Large intestine (tissue), 12 donors: ENCODE measurements at places on chromosomes 3 and 15.

GRCh38 chr15:24848050-24848449, 106.7 kb upstream of the SNRPN start:
- DNase-seq: peak; percentile 42

DNA sequence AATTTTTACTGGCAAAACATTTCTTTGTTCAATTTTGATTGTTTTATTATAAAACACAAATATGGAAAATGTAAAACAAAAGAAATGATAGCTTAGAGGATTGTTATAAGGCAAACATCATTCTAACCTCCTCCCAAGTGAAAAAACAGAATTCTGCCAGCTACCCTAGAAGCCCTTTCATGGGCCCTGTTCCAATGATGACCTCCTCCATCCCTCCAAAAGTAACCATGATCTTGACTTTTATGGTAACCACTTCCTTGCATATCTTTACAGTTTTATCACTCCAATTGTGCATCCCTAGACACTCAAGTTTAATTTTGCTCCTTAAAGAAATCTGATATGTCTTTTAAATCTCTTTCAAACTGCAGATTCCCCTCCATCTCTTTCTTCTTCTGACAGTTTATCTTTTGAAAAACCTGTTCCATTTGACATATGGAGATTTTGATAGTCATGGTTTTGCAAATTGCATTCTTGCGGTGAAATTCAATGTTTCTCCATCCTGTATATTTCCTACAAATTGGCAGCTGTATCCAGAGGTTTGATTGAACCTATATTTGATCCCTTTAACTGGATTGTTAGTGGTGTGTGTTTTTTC, 27.0 kb upstream of the TNFAIP8L3 start:
- DNase-seq: no peak

GRCh38 chr3:52468336-52468735, 12.9 kb downstream of the NISCH start:
- no peak for DNase-seq

- no peak for DNase-seq
Observed at GRCh38 chr3:17942856-17943255, 200.4 kb upstream of the TBC1D5 start.

- DNase-seq: no peak
Observed at GRCh38 chr3:10941972-10942371, 50.6 kb upstream of the SLC6A1 start.

DNA sequence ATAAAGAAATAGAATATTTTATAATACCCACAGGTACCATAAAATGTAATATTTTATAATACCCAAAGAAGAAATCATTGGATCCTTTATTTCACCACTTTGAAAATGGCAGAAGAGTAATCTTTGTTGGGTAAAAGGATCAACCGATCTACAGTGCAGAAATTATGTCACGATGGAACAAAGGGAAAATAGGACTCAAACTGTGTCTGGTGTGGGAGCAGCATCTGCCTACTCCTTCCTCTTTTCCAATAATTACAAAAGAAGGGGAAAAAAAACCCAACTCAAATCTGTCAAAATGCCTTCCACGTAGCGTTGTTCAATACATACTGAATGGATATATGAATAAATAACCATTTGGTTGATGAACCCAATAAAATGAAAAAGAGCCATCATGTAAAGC, 492.6 kb upstream of the TBL1XR1 start:
- DNase-seq: no peak

GRCh38 chr3:122183521-122183892, at the start of gene CASR:
CASR (plus strand) TSS chr3:122183668; CDS start chr3:122254190, 70,522 bp downstream.
- no peak for DNase-seq

- DNase-seq: no peak
Observed at GRCh38 chr3:60497902-60498301, 753.4 kb downstream of the FHIT start.

- DNase-seq: peak; percentile 12
Observed at GRCh38 chr3:113174801-113175485, 36.4 kb upstream of the BOC start.

DNA sequence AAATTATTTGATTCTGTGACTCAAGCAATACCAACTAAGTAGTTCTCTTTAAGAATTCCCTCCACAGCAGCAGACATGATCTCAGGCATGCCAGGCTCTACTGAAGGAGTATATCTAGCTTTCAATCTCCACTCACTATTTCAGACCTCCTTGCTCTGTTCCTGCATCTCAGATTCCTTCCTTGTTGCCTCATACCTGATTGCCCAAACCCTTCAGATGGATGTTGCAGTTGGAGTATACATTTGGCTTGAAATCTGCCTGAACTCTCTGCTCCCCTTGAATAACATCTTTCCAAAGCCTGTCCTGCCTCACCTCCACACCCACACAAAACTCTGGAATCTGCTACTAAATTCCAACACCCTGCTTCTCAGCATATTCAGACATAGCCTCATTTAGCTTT, 19.8 kb upstream of the TM4SF4 start:
- DNase-seq: no peak

DNA sequence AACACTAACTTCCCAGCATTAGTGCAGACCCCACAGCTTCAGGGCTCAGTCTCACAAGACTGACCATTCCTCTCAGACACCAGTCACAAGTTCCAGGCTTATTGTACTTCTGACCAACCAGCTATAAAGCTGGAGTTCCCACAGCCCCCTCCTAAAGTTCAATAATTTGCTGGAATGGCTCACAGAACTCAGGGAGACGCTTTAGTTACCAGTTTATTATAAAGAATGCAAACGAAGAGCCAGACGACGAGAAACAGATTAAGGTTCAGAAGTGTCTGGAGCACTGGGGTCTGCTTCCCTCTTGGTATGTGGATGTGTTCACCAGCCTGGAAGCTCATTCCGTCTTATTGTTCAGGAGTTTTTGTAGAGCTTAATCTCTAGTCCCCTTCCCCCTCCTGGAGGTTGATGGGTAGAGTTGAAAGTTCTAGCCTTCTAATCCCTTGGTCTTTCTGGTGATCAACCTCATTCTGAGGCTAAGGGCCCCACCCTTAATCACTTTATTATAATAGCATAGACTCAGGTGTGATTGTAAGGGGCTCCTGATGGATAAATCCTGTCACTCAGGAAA, 4.8 kb upstream of the CSRNP1 start:
- peak; percentile 12 for DNase-seq

DNA sequence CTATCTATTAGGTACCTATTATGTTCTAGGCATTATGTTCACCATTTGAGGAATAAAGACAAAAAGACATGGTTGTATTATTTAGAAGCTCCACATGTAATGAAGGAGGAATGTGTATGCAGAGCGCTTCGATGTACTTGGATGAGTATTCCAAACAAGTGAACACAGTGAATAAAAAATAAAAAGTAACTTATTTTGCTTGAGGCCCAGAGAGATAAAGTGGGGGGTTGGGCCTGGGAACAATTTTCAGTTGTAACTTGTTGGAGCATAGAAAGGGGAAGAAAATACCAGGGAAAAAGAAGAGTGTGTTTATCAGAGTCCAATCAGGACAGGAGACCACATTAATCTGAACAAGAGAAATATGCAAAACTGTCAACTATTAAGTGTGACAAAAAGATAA, 445.7 kb upstream of the BCHE start:
- no peak for DNase-seq

DNA sequence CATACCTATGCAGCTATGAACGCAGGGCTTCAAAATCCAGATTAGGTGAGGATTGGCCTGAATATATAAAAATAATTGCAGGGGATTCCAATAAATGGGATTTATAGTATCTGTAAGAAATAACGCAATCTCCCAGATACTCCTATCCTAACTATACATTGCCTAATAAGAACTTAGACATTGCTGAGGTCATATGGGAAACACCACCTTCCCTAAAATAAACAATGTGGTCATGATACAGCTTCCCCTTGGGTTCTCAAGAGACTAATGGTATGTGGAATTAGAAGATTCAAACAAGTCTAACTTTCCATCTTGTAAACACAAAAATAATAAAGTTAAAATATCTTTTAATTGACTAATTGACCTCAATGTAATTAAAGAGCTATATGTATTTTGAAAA, 28.2 kb downstream of the UBE3A start:
- DNase-seq: no peak

- DNase-seq: no peak
Observed at GRCh38 chr3:174376346-174376745, 482.8 kb upstream of the NAALADL2 start.

GRCh38 chr3:140076552-140076951, 141.6 kb downstream of the CLSTN2 start:
- DNase-seq: no peak

DNA sequence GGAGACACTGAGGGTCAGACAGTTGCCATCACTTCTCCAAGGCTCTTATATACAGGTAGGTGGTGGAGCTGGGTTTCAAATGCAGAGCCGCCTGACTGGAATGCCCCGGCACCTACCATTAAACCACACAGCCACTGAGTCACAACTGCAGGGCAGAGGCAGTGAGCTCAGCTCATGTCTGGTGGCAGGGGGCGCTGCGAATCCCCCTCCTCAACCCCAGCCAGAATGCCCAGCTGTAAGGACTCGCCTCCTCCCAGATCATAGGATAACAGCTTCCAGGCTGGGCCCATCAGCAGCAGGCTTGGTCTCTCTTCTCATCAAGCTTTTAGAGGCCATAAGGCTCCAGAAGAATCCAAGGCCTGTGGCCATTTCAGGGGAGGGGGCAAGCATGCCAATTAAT, 26.4 kb downstream of the ADCY5 start:
- DNase-seq: no peak

DNA sequence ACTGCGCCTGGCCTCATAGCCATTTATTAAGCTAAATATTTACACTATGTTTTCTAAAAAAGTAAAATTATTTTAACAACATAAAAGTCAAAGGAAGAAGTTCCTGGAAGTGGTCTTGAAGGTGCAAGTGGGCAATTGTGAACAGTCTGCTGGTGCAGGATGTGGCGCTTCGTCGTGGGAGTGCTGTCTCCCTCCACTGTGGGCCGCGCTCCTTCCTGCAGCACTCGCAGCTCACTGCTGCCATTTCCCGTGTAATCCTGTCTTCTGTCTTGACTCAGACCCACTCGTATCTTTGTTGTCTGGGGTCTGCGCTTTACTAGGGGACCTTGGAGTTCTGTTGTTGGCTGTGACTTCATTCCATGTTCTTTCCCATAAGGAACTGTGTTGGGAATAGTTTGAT, 56.3 kb downstream of the APBA2 start:
- no peak for DNase-seq

GRCh38 chr3:67384760-67385397, 269.5 kb downstream of the SUCLG2 start:
- peak; percentile 32 for DNase-seq

DNA sequence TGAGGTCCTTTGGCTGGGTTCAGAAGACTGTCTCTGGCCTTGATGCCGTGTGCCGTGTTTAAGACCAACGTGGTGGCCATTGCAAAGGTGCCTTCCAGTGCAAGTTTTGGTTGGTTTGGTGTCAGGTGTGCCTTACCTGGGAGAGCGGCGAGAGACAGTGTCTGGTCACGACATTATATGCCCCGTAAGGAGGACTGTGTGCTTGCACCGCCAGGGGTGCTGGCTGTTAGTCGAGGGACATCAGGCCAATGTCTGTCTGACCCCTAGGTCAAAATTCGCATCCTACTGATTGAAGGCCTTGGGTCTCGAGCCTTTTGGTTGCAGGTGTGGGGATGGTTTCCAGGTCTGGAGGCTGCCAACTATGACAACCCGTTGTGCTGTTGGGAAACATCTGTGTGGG, 111.9 kb downstream of the SNRPN start:
- no peak for DNase-seq

DNA sequence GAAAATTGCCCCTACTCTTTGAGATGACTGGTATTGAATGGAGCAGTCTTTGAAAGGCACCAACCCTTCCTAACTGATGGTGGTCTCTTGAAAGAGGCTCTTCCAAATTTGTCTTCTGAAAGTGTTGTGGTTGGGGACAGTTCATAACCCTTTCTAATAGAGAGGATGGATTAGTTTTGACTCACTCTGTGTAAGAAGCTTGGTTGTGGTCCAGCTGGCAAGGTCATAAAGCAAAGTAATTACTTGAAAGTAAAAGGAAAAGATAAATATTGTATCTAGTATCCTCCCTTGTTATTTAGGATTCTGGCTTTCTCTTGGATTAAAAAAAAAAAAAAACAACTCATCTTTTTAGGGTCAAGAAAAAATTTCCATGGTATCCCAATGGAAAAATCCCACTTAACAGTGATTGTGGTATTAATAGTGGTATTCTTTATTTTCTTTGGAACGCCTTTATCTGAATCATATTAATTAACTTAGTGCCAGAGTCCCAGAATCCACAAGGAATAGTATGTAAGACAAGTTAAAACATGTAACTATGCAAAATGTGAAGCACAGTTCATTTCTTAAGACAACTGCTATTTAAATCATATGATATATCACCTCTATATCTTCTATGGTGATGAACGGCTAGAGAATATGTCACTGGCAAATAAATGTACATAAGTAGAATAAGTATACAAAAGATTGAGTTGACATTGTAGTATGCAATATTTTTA, 469.3 kb upstream of the CDIN1 start:
- no peak for DNase-seq

DNA sequence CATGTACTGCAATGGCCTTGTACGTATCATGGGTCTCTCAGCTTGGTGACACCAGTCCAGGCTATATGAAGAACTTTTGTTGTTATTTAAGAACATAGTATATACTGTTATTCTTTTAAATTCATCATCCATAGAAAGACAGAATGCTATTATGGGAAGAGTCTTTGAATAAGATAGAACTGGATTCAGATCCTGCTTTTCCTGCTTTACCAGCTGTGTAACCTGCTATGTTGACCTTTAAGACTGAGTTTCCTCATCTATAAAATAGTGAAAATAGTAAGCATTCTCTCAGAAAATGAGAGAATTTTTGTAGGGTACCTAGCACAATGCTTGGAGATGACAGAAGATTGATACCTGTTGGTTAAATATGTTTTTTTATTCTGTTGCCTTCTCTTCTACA, 204.1 kb upstream of the TBL1XR1 start:
- DNase-seq: no peak

DNA sequence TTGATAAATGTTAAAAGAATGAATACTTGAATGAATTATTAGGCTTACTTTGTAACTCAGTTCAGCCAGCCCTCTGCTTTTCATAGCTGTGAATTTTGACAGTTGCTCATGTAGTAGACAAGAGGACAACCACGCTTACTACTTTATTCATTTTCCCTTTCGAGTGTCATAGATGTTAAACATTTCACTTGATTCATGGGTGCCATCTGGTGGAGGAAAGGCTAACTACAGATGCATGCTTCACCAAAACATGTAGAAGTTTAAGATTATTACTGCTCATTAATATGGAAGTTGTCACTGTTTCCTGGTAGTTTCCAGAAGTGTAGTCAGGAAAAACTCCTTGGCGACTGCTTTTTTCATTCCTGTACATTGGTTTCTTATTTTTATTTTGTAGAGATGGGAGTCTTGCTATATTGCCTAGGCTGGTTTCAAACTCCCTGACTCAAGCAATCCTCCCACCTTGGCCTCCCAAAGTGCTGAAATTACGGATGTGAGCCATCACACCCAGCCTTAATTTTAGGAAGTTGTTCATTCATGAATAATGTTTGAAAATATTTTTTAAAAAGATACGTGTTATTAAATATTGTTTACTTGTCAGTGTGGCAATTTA, 163.2 kb downstream of the B3GALNT1 start:
- DNase-seq: peak; percentile 62

- no peak for DNase-seq
Observed at GRCh38 chr15:38769492-38769891, 204.9 kb upstream of the RASGRP1 start.

- DNase-seq: no peak
Observed at GRCh38 chr3:14789640-14790285, 29.0 kb upstream of the FGD5 start.
